ENCODE measurements at places on chromosomes 3 and 15.

GRCh38 chr15:92097474-92098178 lies 244.1 kb downstream of the SLCO3A1 start:
- DNase-seq = peak; percentile 62

DNA sequence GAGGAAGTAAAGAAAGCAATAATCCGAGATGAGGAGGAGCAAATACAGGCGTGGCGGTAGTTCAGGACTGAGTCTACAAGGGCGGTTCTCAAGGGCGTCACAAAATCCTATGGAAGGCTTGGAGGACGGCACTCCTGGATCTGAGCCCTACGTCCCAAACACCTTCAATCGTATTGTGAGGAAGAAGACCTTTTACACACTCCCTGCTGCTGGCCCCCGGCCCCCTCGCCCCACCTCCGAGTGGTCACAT lies 747 bp downstream of the PLD1 start:
- DNase-seq = peak; percentile 83

DNA sequence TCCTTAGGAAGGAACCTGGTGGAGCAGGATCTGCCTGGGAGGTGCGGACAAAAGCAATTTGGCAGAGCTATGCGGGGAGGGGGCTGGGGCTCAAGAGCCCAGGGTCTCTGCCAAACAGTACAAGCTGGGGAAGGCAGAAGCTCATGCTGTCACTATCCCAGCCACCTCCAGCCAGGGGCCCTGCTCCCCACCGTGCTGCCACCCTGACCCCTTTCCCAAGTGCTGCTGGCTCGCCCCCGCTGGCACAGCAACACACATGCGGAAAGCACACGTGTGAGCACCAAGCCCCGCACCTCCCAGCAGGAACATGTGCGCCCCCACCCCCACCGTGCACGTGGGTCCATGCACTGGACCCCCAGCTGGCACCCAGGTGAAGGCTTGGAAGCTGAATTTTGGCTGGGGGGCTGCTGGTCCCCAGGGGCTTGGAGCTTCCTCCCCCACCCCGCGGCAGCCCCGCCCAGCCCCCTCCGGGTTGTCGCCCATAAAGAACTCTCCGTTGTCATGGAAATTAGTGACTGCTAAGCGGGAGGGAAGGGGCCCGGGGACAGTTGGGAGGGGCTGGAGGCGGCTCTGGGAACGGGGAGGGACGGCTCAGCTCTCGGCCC lies 742 bp downstream of the CAMKV start:
- DNase-seq = peak; percentile 22

- DNase-seq = no peak
Measured at GRCh38 chr15:31098491-31098917, 3.0 kb downstream of the TRPM1 start.

DNA sequence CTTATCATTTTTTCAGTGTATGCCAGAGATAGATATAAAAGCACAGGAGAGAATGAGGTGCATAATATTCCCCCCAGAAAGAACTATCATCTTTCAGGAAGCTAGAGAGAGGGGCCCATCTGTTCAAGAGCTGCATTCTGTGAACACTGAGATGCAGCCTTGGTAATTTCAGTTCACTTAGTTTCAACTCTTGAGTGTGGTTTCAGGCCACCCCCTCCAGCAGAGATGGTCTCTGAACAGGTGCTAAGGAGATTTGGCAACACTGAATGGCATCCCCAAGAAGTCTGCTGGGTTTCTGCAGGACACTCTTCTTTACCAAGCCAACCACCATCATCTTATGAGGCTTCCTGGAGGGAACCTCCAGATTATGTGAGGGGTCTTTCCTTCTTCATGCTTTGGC lies 30.4 kb upstream of the LIMD1 start:
- DNase-seq = no peak

- DNase-seq = no peak
Measured at GRCh38 chr15:70313099-70314017, 215.6 kb upstream of the TLE3 start.

GRCh38 chr3:152436707-152437590 lies 168.2 kb downstream of the MBNL1 start:
- no peak for DNase-seq

- no peak for DNase-seq
Measured at GRCh38 chr3:188322135-188322887, 168.4 kb downstream of the LPP start.

- peak; percentile 64 for DNase-seq
Measured at GRCh38 chr3:10968401-10968800, 24.1 kb upstream of the SLC6A1 start.

DNA sequence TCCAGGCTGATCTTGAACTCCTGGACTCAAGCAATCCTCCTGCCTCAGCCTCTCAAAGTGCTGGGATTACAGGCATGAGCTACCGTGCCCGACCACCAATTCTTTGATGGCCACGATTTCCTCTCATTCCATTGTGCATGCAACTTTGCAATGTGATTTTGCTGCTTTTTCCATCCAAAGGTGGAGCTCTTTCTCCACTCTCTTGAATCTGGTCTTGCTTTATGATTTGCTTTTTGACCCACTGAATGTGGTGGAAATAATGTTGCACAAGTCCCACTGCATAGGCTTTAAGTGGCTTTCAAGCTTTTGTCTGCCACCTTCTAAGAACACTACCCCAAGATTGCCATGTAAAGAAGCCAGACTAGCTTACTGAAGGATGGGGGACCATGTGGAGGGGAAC lies 10.6 kb downstream of the RPS27L start:
- no peak for DNase-seq

- no peak for DNase-seq
Measured at GRCh38 chr3:116517308-116517707, 72.0 kb upstream of the LSAMP start.

- no peak for DNase-seq
Measured at GRCh38 chr15:40914013-40914412, 15.1 kb upstream of the DLL4 start.

GRCh38 chr3:3664935-3665334 lies 134.3 kb upstream of the LRRN1 start:
- no peak for DNase-seq

DNA sequence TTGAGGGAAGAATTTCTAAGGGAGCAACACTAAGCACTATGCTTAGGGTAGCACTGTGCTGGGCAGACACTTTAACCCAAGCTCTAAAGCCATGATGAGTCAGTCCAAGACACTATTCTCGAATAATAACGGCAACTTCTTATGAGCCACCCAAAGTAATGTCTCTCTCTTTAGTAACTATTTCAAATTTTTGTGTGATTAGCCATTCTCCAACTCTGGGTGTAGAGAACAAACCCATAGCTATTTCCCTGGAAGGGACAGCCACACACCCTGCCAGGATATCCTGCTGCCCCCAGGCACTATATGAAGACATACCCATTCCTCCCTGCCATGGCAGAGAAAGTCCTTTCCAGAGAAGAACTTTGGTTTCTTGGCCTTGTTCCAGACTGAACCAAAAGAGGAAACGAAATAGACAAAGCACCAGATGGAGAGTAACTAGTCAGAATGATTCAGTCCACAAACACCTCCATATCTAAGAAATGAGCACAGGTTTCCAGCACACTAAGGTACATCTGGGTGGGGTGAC lies 384.9 kb upstream of the THBS1 start:
- DNase-seq = no peak

DNA sequence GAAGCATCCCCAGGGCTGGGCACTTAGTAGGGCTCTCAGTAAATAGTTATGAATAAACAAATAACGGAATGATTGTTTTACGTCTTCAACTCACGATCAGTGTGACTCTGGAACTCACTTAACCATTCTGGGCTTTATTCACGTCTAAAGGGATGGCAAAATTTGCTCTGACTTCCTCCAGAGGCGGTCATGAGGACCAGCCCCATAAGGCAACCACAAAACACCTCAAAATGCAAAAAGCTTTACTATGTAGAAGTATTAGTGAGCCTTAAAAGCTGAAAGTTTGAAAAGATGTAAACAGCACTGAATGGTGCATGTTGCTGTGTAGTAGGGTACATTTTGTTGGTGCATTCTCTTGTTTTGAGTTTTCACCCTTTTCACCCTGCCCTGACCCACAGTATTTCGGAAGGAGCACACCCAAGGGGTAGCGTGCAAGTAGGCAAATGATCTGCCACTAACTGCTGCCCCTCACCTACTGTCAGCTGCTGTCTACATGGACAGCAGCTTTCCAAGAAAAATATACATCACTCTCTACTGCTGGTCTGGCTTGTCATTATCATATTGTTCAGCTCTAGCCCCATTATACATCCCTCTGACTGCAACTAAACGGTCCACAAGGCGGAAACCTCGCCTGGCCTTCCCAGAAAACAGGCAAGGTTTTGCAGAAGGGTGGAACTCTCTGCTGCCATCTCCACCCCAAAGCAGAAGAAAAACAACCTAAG lies 308.5 kb upstream of the PROK2 start:
- no peak for DNase-seq

- no peak for DNase-seq
Measured at GRCh38 chr3:62525281-62525680, 151.9 kb upstream of the FEZF2 start.

GRCh38 chr15:30650012-30650929 lies 24.3 kb downstream of the ARHGAP11B start:
- no peak for DNase-seq

DNA sequence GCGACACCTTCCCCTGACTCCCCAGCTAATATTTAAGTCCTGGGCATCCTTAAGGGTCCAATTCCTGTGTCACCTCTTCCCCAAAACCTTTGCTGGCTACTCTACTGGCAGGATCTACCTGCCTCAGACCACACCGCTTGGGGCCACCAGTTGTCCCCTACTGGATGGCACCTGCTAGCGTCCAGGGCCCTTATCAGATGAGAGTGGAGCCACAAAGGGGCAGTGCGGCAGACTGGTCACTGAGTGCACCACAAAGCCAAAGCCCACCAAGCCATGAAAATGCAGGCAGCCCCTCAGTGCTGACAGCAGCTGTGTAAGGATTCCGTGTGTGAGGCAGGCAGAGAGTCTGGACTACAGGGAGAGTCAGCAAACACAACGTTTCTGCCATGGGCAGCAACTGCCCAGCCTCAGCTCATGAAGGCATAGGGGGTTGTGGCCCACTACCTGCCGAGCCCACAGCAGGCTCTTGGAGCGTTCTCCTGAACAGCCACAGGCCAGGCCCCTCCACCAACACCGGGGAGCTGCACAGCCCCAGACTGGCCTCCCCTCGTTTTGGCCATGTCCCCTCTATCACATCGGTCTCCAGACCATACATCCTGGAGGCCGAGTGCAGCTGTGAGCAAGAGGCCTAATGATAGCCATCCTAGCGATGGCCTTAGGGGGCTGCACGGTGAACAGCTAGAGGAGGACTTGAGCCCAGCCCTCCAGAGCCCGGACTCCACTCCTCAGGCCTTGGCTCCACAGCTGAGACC lies 32.3 kb downstream of the ALDH1L1 start:
- DNase-seq = no peak

DNA sequence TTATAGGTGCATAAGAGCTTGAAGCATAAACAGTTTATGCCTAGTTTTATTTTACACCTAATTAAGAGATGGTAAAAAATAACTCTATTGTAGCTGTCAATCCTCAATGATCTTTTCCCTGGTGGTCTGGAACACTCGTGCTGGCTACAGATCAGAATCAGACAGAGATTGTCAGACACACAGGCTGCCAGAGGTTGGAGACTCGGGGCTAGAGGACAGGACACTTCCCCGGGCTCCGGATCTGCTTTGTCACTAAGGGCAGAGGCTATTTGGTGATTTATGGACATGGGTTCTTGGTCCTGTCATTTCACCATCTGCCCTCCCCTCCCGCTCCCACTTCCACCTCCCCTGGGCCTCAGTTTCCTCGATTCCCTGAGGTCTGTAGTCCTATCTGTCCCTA lies 16.5 kb upstream of the FAM174B start:
- no peak for DNase-seq

DNA sequence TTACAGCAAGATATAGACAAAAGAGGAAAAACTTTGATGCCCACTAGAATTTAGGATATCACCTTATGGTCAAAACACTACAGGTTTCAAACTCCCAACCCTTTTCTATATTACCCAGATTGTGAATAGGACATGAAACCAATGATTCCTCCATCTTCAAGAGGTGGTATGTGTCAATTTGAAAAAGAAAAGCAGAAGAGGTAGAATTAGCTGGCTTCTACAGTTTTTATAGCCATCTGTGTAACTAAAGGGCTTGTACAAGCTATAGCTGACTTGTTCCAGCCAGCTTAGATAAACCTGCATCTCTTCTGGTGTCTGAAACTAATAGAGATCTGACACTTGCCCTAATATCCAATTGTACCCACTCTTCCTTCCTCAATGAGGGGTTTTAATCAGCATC lies 24.9 kb upstream of the HGD start:
- DNase-seq = no peak

GRCh38 chr3:192332386-192333291 lies 394.7 kb downstream of the FGF12 start:
- no peak for DNase-seq

DNA sequence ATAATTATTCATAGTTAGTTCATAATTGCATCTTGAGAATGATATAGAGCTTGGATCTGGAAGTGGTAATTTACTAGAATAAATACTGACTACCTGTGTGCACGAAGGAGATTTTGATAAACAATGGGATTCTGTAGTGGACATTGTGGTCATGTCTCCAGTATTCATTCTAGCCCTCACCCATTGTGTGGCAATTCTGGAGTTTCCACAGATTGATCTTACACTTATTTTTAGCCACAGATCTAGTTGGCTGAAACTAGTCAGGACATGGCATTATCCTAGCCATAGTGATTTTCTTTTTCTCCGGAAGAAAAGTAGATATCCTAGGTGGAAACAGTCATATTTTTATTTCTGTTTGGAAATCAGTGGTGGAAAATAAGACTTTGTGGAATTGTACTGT lies 833.1 kb downstream of the NAALADL2 start:
- DNase-seq = no peak

DNA sequence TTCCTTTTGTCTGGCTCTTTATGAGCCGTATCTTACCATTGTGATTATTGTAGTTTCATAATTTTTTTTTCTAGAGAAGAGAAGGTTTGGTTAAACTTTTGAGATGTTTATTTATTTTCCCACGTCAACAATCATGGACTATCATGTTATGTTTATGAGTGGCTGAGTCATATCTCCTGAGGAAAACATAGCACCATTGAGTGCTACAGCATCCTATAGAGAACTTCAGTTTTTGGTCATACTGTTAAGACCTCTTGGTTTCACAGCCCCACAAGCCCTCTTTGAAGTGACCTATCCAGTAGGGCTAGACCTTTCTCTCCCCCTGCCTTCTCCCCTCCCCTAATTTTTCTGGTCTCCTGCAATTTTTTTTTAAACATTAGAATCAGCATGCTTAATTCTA lies 20.8 kb downstream of the PIK3CA start:
- no peak for DNase-seq

GRCh38 chr3:111989061-111989678 lies 9.6 kb upstream of the TAGLN3 start:
- no peak for DNase-seq
